Activated T-cell treated with anti-CD3 and anti-CD28 coated beads, Interleukin-2, amount 50 U/mL, for 48 hours (primary cell): ENCODE measurements at places on chromosomes 7 and 10.
A peak's percentile ranks its signal among the peaks of the same experiment; 100 is the strongest.

DNA sequence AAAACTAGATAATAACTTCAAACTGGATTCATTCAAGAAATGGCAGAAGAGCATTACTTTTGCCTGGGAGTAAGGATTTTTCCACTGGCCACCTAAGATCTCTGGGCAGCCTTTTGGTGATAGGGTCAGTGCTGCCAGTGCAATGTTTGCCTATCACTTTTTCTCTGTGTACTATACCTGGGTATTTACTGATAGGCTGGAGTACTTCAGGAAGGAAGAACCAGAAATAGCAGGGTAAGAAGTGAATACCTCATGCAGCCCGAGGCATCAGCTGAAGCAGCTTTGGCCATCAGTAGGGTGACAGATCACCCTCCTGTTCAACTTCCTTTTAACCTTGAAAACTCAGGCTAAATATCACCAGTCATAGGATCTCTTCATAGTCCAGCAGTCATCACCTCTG is 5.5 kb upstream of the PAPSS2 start:
- no peak for DNase-seq

DNA sequence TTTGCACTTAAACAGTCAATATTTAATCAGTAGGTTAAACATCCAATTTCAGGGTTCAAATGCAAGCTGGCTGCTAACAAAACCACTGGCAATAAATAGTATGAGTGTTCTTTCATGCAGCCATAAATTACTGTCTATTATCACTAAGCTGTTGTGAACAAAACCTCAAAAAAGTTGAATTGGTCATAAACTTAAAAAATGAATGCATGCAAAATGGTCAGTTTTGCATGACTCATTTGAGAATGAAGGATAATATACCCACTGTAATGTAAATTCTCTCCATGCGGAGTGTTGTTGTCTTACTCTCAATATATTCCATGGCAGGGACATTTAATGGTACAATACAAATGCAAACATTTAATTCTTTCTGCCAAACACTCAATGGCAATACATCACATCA is 226.4 kb downstream of the MAGI2 start:
- no peak for DNase-seq

DNA sequence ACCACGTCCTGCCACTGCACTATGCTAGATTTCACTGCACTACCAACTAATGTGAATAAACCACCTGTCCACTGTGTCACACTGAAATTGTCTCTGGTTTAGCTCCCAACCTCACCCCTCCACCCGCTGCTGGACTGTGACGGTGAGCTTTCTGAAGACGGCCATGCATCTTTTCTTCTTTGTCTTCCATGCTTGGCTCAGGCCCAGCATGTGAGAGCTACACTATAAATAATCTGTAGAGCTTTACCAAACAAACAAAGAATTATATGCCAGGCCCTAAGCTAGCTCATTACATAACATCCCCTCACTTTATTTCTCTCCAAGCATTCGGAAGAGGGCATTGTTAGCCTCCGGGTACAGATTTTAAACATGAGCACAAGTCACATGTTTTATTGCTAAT is 633.2 kb downstream of the TNS3 start:
- no peak for DNase-seq

DNA sequence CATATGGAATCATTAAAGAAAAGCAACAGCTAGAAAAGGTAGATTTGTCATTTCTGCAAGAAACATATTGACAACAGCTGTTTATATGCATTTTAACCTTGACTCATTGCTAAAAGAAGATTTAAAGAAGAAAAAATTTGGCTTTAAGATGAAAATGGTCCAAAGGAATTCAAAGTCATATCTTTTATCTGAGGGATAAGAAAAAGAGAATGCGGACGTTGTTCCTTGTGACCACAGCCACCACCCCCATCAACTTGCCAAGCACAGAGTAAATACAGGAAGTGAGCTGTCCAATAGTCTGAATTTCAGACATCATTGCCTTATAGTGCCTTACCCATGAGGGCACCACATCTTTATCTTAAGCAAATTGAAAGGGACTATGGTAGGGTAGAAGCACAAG is 7.3 kb upstream of the CRPPA start:
- DNase-seq: no peak

DNA sequence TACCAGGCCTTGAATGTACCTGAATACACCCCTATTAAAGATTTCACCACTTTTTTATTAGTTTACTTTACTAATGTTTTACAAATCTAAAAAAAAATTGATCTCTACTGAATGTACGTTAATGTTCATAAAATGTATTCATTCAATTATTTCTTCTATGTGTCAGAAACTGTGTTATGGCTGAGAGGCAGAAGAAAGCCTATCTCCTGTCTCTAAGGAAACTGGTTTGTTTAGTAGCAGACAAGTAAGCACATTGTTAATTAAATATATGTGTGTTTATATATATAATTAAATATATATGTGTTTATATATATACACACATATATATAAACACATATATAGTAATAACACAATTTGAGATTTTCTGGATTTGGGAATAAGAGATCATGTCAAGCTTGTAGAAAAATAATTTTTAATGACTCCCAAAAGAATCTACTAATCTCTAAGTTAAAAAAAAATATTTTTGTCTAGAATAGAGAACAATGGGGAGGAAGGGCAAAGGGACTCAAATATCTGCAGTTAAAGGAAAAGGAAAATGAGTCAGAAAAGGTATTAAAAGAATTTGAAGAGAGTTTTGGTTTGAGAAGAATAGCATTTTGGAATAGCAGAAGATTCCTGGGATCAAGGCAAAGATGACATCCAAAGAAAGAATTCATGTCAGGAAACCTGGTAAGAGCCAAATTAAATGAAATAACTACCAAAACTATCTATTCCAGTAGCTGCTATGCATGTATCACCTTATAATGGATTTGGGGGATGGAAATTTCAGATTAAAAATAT is 92.1 kb downstream of the CH25H start:
- no peak for DNase-seq

- no peak for DNase-seq
Observed at GRCh38 chr10:108204528-108205305, 1040.2 kb upstream of the SORCS1 start.

- no peak for DNase-seq
Observed at GRCh38 chr7:46791188-46791587, 790.7 kb downstream of the TNS3 start.

GRCh38 chr10:42932116-42932515 is 144.8 kb upstream of the RET start:
- DNase-seq: no peak

DNA sequence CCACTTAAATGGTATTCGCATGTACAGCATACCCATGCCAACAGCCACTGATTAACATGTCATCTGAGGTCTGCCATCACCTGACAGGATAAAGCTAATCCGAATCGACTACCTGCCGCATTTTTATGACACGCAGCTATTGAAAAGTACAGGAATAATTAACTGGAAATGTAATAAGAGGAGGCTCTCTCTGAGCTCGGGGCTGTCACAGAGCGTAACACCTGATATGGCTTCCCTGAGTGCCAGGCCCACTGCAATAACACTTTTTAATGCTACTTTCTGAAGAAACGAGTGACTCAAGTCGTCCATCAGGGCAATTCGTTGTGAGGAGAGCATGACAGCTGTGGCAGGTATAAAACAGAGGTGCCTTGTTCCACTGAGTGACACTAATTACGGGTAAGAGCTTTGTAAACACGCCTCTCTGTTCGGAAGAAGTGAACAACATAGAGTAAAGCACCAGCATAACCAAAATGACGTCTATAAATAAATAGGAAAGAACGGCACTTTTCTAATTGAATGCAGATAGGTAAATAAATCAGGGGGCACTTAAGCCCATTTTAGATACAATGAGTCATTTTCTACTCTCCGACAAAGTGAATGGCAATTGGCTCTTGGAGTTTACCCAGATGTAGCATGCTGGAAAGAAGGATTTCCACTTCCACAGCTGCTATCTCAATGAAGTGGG is 56.5 kb upstream of the CREB5 start:
- no peak for DNase-seq

DNA sequence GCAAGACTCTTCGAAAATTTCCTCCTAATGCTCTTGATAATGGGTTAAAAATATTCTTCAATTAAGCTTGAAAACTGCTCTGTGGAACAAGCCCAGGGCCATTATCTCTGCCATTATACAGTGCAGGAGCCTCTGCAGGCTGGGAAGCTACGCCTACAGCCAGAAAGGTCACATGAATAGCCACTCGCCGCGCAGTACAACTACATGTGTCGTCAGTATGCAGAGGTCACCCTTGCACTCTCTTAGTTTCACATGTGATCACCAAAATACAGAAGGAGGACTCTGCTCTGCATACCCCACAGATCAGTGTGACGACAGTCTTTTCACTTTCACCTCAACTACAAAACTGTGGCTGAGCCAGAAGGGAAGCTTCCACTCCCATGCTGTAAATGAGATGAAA is 141.8 kb upstream of the C1QL3 start:
- no peak for DNase-seq

- no peak for DNase-seq
Observed at GRCh38 chr7:79714081-79714480, 260.6 kb upstream of the MAGI2 start.

DNA sequence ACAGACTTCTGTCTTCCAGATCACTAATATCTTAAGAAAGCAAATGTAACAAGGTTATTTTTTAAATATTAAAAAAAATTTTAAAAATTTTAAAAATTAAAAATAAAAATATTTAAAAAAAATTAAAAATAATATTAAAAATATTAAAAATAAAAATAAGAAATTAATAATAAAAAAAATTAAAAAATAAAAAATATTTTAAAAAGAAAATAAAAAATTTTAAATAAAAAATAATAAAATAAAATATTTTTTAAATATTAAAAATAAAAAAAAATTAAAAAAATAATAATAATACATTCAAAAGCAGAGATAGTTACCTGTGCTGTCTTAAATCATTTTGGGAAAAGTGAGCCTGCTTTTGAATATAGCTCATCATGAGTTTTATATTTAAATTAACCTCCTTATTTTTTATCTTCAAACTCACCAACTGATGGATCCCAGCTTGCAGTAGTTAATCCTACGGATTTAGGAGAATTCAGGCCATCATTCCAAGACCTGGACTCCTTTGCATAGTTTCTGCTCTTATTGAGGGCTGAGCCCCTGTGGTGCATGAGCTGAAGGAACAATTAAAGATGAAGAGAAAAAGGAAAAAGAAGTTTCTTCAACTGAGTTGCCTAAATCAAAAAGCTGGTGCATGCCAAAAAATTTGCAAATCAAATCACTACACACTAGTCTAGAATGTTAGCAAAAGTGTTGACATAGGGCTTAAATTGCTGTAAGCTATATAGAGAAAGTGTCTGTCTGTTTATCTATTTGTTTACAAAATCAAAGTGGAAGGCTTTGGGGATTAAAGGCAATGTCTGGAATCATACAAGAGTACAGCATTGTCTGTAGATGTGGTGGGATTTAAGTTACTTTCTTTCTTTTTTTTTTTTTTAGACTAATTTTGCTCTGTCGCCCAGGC is 50.5 kb upstream of the ZNF438 start:
- DNase-seq: no peak

DNA sequence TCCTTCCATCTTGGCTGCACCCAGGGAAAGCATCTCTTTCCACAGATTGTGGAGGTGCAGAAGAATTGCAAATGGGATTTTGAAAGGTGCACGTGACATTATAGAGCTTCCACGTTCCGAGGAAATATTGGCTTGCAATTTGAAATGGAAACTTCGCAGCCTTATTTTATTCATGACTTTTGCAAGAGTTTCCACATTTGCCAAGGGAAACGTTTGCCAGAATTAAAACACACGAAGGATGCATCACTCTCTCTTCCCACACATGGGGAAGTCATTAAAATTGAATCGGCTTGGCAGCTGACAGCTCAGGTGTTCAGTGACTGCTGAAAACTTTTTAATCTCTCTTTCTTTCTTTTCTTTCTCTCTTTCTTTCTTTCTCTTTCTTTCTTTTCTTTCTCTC is 475.4 kb upstream of the IGFBP3 start:
- DNase-seq: no peak

DNA sequence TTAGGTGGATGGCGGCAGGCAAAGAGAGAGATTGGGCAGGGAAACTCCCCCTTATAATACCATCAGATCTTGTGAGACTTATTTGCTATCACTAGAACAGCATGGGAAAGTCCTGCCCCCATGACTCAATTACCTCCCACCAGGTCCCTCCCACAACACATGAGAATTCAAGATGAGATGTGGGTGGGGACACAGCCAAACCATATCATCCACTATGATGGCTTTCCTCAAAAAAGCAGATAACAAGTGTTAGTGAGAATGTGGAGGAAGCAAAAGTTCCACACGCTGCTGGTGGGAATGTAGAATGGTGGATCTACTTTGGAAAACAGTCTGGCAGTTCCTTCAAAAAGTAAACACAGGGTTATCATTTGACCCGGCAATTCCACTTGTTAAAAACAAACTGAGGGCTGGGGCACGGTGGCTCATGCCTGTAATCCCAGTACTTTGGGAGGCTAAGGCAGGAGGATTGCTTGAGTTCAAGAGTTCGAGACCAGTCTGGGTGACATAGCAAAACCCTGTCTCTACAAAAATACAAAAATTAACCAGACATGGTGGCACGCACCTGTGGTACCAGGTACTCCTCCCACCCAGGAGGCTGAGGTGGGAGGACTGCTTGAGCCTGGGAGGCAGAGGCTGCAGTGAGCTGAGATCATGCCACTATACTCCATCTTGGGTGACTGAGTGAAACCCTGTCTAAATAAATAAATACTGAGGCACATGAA is 161.4 kb upstream of the EEPD1 start:
- peak; percentile 24 for DNase-seq

- no peak for DNase-seq
Observed at GRCh38 chr7:33250421-33250871, 121.1 kb downstream of the BBS9 start.

DNA sequence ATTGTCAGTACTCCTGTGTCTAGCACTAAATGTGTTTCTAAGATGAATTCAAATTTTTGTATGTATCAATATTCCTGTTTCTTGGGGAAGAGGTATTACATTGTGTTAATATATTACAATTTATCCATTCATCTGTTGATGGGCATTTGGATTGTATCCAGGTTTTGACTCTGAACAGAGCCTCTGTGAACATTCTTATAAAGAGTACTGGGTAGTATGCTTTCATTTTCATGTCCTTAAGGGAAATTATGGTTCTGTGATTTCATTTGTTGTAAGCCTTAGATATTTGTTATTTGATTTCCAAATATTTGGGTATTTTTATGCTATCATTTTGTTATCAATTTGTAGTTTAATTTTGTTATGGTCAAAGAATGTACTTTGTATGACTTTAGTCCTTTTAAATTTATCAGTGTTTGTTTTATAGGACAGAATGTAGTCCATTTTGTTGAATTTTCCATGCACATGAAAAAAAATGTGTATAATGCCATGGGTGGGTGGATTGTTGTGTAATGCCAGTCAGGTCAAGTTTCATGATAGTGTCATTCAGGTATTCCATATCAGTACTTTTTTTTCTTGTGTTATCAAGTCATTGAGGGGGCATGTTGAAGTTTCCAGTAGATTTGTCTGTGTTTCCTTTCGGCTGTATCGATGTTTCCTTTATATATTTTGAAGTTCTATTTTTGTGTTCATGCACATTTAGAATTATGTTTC is 38.4 kb downstream of the STAM start:
- DNase-seq: no peak

DNA sequence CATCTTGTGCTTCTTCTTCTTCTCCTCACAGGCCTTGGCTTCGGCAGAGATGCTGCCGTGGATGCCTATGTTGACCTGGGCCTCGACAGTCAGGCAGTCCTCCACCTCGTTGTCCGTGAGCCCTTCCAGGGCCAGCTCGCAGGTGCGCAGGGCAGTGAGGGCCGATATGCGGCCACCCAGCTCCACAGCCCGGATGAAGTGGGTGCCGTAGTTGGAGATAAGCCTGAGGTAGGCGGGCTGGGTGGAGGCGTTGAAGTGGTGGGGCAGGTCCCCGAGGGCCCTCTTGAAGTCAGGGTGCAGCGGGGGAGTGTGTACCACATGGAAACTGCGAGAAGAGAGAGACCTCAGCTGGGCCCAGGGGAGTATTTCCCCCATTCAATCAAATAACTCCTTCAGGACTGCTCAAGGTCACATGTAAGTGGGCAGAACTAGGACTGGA is 3.7 kb downstream of the PRF1 start:
- DNase-seq: peak; percentile 11
